ENCODE measurements at places on chromosomes 13 and 19.

DNA sequence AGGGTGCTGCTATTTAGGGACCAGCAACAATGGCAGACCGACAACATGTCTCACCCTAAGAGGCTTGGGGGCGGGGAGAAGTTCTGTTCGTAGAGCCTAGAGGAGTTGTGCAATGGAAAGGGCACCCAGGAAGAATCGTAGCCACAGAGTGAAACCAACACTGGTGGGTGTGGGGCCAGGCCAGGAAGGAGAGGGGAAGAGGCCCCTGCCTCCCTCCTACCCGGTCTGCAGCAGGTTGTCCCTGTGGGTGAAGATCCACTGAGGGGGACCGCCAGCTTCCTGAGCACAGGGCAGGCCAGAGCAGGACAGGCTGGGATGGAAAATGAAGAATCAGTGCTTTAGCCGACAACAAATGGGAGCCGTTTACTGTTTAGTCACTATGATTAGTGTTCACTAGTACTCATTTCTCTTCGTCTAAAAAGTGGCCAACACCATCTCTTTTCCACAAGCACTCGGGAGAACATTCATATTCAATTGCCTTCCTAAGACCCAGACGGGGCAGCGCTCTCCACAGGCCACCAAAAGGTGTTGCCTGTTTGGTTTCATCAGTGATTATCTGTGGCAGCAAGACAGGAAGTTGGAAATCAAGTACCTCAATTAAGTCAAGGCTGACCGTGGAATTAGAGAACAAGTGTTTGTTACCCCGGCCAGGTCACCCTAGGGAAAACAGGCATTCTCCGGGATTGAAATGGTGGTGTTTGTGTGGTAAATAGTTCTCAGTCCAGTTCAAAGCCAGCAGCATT is 1.1 kb upstream of the ATP11A start:
- no peak for DNase-seq

GRCh38 chr19:1147934-1148549 is 26.0 kb downstream of the SBNO2 start:
- DNase-seq, result no peak

DNA sequence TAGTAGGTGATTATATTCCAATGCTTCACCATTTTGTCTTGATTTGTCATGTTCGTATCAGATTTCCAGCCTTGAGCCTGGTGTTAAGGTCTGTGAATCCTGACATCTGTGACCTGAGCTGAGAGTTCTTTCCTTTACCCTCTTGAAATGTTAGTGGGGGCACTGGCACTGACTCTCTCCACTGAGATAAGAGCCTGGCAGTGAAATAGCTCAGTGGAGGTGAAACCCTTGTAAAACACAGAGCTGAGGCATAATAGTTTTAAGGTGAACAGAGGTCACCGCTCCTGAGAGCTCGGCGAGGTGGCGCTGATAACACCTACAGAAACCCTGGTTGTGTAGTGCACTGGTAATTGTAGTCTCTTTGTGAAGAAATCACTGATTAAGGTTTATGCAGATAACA is 748.2 kb downstream of the DIAPH3 start:
- no peak for DNase-seq

DNA sequence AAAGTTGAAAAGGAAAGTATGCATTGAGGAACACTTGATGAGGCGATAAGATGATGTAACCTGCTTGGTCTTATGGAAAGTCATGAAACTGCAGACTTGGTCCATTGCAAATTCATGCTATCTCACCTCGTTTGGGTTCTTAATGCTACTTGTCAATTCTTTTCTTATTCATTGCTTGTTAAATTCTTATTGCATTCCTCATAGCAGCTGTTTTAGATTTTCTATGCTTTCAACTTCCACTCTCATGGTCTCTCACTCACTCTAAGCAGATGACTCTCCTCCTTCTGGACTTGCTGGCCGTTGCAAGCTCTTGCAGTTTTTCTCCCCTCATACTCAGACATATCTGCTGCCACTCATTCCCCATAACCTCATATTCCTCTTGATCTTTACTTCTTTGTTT is 67.8 kb upstream of the CSNK1A1L start:
- no peak for DNase-seq

- no peak for DNase-seq
Observed at GRCh38 chr13:42367831-42368230, 95.9 kb downstream of the AKAP11 start.

DNA sequence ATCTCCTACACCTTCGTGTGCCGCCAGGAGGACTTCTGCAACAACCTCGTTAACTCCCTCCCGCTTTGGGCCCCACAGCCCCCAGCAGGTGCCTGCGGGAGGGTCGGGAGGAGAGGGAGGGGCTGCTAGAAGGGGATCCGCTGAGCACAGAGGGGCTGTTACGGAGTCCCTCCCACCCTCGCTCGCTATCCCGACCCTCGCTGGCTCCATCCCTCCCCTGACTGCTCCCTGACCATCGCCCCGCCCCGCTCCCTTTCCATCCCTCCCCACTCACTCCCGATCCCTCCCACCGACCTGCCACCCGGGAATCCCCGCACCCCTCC is 780 bp downstream of the CD177 start:
- DNase-seq, result no peak

GRCh38 chr13:60112771-60113170 is 51.0 kb downstream of the DIAPH3 start:
- DNase-seq, result no peak

DNA sequence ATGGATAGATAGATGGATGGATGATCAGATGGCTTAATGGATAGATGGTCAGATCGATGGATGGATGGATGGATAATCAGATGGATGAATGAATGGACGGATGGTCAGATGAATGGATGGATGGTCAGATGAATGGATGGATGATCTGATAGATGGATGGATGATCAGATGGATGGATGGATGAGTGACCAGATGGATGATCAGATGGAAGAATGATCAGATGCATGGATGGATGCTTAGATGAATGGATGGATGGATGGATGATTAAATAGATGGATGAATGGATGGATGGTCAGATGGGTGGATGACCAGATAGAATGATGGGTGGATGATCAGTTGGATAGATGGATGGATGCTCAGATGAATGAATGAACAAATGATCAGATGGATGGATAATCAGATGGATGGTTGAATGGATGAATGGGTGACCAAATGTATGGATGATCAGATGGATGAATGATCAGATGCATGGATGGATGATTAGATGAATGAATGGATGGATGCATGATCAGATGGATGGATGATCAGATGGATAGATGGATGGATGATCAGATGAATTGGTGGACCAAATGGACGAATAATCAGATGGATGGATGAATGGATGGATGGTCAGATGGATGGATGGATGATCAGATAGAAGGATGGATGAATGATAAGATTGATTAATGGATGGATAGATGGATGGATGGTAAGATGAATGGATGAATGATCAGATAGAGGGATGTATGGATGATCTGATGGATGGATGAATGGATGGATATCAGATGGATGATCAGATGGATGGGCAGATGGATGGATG is 205.1 kb downstream of the TEX29 start:
- no peak for DNase-seq

DNA sequence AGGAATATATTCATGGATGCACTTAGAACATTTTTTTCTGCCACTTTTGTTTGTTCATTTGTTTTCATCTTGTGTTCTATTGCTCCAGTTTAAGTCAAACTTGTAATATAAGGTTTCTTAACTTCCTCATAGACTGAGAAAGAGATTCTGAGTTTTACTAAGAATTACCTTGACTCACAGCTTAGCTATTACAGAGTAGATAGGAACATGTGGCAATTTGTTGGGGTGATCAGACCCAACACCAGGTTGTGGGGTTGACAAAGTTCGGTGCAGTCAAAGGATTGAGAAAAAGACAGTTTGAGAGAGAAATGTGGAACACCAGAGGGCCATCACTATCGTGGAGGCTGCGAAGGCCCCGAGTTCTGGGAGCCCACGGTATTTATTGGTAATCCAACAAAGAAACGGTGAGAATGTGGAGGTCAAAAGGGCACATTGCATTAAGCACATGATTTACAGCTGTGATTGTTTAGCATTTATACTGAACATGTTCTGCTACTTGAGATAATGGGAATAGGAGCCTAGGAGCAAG is 2526.0 kb downstream of the PCDH9 start:
- DNase-seq, result no peak

DNA sequence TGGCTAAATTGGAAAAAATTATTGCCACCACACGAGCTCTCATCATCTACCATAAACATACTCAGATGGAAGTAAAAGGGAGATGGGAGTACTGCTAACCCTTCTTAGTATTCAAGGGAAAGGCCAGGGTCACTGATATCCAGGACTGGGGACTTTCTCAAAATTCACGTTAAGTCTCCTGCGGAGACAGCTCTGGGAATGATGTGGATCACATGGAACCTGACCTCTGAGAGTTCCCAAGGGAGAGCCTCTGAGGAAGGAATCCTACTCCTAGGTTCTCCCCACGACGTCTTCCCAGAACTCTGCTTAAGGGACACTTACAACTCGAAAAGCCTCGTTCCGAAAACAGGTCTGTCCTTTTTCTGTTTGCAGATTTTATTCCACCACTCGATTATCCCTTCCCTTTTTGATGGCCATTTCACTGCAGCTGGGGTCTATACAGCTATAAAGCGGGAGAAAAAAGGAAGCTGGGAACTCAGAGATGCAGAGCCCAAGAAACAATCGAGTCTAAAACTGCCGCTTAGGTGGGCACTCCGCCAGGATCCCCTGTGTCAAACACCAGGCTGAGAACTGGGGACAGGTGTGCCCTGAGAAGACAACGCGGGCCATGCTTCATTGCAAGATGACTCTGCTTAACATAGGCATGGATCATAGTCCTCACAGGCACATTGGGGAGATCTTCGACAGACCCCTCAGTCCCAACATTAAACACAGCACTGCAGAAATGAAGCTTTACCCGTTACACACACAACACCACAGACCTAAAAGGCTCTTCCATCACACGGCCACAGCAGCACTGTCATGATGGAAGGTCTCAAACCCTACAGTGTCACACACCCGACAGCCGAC is 823 bp upstream of the ZNF567 start:
- DNase-seq, result no peak

- DNase-seq, result peak; percentile 41
Observed at GRCh38 chr19:36093687-36094086, 17.3 kb upstream of the OVOL3 start.

- no peak for DNase-seq
Observed at GRCh38 chr13:29117663-29118062, 297.5 kb downstream of the MTUS2 start.

GRCh38 chr19:54947381-54947780 is at the start of gene NLRP7:
TSS of gene NLRP7 (minus strand) at chr19:54947530.
- DNase-seq, result no peak

GRCh38 chr19:2458054-2458453 is 1.3 kb upstream of the LMNB2 start:
- DNase-seq, result no peak

GRCh38 chr13:38950987-38951386 is 39.6 kb downstream of the STOML3 start:
- DNase-seq, result no peak

DNA sequence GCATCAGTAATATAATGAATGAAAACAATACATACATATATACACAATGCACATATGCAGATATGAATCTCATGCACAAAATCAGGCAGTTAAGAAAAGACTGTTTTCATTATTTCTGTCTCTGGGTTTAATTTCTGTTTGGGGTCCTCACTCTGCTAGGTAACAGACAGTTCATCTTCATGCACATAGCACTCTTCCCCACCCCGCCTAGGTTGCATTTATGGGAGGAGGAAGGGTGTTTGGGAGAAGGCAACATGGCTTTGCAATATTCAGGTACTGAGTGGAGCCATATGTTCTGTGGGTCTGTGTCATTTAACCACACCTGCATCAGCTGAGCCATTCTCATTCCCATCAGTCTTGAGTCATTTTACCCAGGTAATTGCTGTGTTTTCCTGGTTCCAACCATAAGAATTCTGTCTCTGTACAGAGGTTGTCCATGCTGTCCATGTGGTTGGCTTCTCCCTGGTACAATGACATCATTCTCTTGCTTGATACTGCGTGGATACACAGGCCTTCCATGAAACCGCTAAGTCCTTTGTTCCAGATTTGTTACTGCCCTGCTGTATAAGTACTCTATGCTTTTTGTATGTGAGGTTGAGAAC is 45.3 kb downstream of the RFC3 start:
- DNase-seq, result no peak

DNA sequence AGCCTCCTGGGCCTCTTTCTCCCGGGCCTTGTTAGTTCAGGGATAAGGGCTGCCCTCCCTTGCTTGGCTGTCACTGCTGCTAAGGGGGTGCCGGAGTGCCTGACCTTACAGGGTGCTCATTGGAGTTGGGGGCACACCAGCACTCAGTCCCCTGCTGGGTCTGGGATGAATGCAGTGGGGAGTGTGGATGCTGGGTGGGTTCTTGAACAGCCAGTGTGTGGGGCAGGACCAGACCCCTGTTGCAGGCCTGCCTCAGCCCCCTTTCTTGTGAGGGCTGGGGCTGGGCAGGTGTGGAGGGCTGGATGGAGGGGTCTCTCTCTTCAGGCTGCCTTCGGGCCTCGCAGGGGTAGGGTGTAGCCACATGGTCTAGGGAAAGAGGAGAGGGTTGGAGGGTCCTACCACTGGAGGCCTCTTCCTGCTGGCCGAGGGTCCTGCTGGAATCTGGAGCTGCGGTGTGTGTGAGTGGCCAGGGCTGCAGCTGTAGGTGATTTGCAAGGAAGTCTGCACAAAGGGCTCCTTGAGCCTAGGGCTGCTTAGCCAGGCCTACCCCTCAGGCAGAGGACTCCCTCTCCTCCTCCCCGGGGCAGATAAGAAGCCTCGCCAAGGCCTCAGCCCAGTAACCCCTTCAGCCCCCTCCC is 3.2 kb downstream of the CEBPA start:
- DNase-seq, result no peak

- DNase-seq, result no peak
Observed at GRCh38 chr13:28637714-28638355, 21.1 kb upstream of the POMP start.

GRCh38 chr19:2413629-2414028 is 13.8 kb downstream of the TIMM13 start:
- DNase-seq, result no peak

GRCh38 chr13:40152922-40153321 is 497.5 kb downstream of the COG6 start:
- DNase-seq, result no peak

GRCh38 chr19:50344661-50345318 is 15.6 kb upstream of the KCNC3 start:
- DNase-seq, result peak; percentile 67

DNA sequence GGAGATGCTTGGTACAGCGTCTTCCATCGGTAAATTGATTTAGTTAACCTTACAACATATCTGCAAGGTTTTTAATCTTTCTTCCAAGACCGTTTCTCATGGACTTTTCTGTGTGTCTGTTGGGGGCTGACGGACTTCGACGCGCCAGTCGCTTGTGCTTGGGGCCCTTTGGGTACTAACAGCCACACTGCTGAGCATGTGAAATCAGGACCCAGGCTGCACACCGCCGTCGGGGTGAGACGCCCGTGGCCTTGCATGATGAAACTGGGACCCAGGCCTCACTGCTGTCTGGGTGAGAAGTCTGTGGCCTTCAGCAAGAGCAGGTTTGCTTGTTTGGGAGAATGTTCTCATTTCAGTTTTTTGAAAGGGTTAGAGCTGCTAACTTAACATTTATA is 9.8 kb downstream of the ATP4B start:
- no peak for DNase-seq

- DNase-seq, result peak; percentile 76
Observed at GRCh38 chr19:17209126-17210036, 5.8 kb upstream of the USE1 start.

Data from GM10248 (cell line).